PC-3 (cell line): ENCODE measurements at places on chromosomes 1 and 21.

DNA sequence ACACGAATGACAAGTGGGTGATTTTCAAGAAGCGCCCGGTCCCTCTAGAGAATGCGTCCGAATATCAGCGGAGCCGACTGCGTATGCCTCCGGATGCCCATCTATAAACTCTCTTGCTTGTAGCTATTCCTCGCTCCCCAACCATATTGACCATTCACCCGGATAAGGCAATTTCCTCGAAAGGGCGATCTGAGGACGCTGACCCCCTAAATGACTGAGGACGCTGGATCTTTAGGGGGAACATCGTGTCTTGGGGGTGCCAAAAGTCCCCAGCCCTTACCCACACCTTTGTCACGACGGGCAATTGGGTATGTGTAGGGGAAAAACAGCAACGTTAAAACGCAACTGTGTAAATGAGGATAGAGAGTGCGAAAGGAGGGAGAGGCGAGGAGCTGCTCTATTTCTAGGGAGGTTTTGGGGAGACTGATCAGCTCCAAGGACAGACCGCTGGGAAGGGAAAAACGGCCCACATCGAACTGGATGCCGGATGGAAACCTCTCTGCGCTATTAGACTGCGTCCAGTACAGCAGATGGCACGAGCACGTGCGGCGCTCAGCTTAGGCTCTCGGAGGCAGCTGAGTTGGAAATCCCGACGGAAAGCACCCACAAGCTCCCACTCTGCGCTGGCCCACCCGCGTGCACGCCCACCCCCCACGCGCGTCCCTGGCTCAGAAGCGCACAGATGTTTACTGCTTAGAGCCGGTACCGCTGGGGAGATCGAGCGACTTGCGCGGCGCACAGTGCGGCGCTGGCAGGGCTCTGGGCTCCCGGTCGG is 2.9 kb upstream of the PRRX1 start:
- no peaks in the 10 kb centered on the region for H3K4me1 ChIP-seq
- H3K4me3 ChIP-seq: no peak overlapping the region
- H3K27ac ChIP-seq: no peak overlapping the region
- H3K36me3 ChIP-seq: no peaks in the 10 kb centered on the region

- H3K4me1 ChIP-seq: no peaks in the 10 kb centered on the region
- peaks cover 65% of the 10 kb centered on the region for H3K36me3 ChIP-seq
- no peak overlapping the region for H3K27ac ChIP-seq
- no peak overlapping the region for H3K4me3 ChIP-seq
- no peaks in the 10 kb centered on the region for H3K27me3 ChIP-seq
Observed at GRCh38 chr1:68485431-68486022, 11.4 kb downstream of the DEPDC1 start.

- DNase-seq: peak; percentile 36
- H3K36me3 ChIP-seq: peaks cover 30% of the 10 kb centered on the region; the same call in 1 of the 2 replicates
- H3K4me3 ChIP-seq: no peak overlapping the region
- H3K27ac ChIP-seq: no peak overlapping the region
- no peaks in the 10 kb centered on the region for H3K27me3 ChIP-seq
- peaks cover 24% of the 10 kb centered on the region for H3K4me1 ChIP-seq
Observed at GRCh38 chr1:207811920-207812720, 60.3 kb downstream of the CD46 start.

GRCh38 chr1:6239213-6239752 is 3.5 kb upstream of the ICMT start:
- peaks cover 3% of the 10 kb centered on the region for H3K4me1 ChIP-seq
- H3K27me3 ChIP-seq: peaks cover 23% of the 10 kb centered on the region
- H3K27ac ChIP-seq: no peak overlapping the region
- H3K36me3 ChIP-seq: no peaks in the 10 kb centered on the region
- H3K4me3 ChIP-seq: no peak overlapping the region

DNA sequence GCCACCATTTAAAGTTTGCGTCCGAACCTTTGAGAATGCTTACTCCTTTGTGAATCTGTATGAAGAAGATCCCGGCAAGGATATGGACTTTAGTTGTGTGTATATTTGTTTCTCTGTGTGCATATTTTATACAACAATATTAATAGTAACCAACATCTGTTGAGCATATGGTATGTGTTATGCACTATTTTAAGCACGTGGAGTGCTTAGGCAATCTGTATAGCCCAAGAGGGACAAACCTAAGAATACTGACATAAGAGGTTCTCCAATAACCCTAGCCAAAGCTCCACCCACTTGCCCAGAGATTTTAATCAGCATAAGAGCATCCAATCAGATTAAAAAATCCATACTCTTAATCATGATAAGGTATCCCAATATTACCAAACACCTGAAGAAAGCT is 92.7 kb downstream of the MAB21L3 start:
- no peak overlapping the region for H3K27ac ChIP-seq
- H3K27me3 ChIP-seq: peaks cover 36% of the 10 kb centered on the region
- no peaks in the 10 kb centered on the region for H3K36me3 ChIP-seq
- H3K4me1 ChIP-seq: no peaks in the 10 kb centered on the region
- DNase-seq: no peak
